ENCODE measurements at places on chromosomes 2 and 18.

- DNase-seq, result peak; percentile 97
Observed at GRCh38 chr2:33411765-33412164, 64.7 kb upstream of the RASGRP3 start.

DNA sequence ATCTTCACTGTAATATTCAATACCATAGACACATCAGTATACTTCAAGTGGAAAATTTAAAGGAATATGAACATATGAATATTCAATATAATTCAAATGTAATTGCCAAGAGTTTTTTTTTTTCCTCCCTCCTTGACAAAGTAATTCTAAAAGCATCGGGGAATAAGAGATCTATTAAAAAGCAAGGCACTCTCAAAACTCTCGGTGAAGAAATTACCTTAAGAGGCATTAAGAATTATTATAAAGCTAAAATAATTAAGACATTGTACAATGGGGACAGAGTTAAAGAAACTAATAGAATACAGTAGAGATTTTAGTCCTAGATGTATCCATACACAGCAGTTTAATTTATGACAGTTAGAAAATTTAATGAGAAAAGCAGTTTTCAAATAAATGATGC lies 390.0 kb upstream of the SLC8A1 start:
- DNase-seq, result no peak

DNA sequence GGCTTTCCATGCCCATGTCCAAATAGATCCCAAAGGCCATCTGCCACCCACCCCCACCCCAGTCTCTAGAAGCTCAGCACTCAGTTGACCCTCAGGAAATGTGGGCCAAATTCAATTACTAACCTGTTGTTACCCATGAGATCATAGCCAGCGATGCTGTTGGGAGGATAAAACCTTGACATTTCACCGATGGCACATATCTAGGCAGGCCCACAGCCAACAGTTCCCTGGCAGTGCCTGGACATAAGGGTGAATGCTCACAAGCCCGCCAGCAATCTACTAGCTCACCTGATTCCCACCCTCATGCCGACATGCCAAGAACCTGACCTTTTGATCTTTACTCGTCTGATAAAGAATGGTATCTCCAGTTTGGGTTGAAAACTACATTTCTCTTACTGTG lies 11.8 kb upstream of the ACOXL start:
- no peak for DNase-seq

DNA sequence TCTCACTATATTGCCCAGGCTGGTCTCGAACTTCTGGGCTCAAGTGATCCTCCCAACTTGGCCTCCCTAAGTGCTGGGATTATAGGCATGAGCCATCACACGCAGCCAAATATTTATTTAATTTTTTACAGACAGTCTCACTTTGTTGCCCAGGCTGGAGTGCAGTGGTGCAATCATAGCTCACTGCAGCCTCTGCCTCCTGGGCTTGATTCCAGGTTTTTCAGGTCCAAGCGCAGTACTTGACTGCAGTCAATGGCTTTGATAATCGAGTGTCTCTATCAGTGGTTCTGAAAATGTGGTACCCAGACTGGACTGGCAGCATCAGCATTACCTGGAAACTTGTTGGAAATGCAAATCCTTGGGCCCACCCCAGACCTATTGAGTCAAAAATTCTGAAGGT lies 63.1 kb downstream of the PLB1 start:
- no peak for DNase-seq

- no peak for DNase-seq
Observed at GRCh38 chr18:46868169-46868921, 49.0 kb downstream of the PIAS2 start.
